Amygdala (tissue), 56 donors: ENCODE measurements at places on chromosomes 13 and 19.
A peak's percentile ranks its signal among the peaks of the same experiment; 100 is the strongest.

DNA sequence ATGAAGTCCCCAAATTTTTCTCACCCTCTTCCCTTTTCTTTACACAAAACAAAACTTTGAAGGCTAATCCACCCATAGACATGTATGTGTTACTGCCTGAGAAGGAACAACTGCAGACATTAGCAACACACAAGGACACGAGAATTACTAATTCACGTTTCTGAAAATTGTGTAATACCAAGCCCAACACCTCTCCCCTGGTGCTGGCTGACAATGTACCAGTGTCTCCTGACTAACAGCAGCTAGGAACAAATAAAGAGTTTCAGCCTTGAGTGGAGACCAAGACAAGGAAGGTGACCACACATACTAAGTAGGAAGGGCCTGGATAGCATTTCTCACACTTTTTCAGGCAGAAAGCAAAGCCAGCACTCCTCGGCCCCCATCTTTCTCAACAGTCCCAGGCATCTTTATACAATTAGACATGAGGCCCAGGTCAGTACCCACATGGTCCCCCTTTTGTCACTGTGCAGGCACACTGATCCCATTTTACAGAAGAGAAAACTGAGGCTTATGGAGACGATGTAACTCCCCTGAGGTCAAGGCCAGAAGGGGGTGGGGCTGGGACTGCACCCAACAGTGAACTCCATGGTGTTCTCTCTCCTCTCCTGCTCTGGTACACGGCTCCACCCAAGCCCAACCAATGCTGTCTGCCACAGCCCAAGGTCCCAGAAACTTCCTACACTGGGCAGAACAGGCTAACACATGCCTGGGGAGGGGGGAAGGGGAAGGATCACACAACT lies 8.7 kb downstream of the BRD4 start:
- DNase-seq: no peak

DNA sequence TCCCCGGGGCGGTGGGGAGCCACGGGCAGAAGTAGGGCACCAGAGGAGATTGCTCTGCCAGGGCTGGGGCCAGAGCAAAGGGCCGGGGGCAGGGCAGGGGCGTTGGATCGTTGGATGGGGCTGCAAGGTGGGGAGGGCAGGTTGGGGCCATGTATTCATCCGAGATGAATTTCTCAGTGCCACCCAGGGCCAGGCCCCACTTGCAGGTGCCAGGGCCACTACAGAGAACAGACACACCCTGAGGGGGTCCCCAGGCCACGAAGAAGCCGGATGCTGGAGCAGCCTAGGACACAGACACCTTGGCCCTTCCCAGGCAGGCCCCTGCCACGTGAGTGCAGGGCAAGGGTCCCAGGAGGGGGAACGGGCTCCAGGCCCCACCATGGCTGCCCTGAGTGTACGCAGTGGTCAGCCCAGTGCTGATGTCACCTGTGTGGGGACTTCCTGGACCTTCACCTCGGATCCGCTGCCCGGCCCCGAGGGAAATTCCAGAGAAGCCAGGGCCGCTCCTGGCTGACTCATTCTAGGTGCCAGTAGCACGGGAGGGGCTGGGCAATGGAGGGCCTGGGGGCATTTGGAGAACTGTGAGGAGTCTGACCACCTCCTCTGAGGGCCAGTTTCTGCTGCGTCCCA lies 9.6 kb upstream of the SBNO2 start:
- no peak for DNase-seq

DNA sequence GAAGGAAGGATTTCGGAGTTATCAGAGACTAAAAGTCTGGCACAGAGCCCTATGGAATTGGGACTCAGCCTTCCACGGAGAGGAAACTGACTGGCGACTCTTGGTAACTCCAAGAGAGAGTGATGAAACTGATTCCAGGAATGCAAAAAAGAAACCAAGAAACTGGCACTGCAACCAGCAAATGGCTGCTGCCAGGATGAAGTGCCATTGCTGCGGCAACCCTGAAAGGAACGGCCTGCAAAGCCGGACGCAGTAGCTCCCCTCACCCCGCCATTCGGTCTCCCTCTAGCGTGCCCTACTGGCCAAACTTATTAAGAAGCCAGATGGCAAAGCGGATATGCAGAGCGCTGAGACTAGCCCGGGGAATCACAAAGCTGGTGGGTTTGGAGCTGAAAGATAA lies 236.0 kb downstream of the PCDH9 start:
- peak; percentile 84 for DNase-seq

- no peak for DNase-seq
These were observed 813 bp upstream of the ZNF296 start for GRCh38 chr19:45076851-45077730.

DNA sequence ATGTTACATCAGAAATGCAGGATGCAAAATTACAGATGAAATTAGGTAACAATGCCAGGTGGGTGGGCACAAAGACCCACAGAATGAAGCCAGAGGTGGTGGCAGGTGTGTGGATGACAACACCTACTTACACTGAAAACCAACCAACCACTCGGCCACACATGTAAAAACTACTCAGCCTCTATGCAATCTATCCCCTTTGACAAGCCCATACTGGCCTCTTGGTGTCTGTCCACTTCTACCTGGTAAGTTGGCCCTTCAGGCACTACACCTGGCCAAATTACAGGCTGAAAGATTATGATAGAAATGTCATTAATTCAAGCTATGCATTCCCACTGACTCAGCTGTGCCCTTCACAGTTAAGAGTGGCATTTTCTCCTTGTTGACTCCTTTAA lies 50.0 kb downstream of the BRD4 start:
- no peak for DNase-seq

GRCh38 chr19:54352546-54352945 lies 12.2 kb downstream of the LAIR1 start:
- no peak for DNase-seq

DNA sequence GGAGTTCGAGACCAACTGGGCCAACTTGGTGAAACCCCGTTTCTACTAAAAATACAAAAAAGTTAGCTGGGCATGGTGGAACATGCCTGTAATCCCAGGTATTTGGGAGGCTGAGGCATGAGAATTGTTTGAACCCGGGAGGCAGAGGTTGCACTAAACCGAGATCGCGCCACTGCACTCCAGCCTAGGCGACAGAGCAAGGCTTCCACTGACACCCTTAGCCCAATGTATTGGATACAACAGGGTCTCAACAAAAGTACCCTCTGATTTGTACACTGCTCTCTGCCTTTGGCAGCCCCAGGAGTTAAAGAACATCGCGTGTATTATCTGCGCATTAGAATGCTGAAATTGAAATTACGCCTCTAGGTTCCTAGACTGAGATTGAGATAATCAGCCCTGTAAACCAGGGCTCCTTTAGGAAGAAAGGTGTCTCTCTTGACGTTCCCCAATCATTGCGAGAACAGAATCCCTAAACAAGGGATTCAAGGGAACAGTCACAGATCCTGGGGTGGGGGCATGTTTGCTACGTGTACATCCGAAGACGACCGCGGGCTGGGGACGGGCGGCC lies 21.9 kb downstream of the IPO5 start:
- no peak for DNase-seq
